T-cell (primary cell): ENCODE measurements at places on chromosomes 3 and 15. TPM values are rescaled to one million over a fixed set of nuclear protein-coding genes. Genes with fewer than 3 reads are reported as not detected.

GRCh38 chr3:71600646-71601288 is 17.2 kb upstream of the FOXP1 start:
- no peak overlapping the region for H3K4me3 ChIP-seq
- no peaks in the 10 kb centered on the region for H3K36me3 ChIP-seq
- no peak for DNase-seq

GRCh38 chr3:43637702-43638101 is 15.9 kb upstream of the ANO10 start:
- H3K36me3 ChIP-seq: no peaks in the 10 kb centered on the region
- H3K4me3 ChIP-seq: no peak overlapping the region
- peaks cover 3% of the 10 kb centered on the region for H3K4me1 ChIP-seq
- H3K27ac ChIP-seq: no peak overlapping the region
- DNase-seq: no peak
- peaks cover 5% of the 10 kb centered on the region for H3K27me3 ChIP-seq

GRCh38 chr3:160130950-160131349 is 94.3 kb upstream of the C3orf80 start:
- H3K4me1 ChIP-seq: no peaks in the 10 kb centered on the region
- H3K27ac ChIP-seq: no peak overlapping the region
- no peak overlapping the region for H3K4me3 ChIP-seq
- H3K36me3 ChIP-seq: no peaks in the 10 kb centered on the region
- no peaks in the 10 kb centered on the region for H3K27me3 ChIP-seq

The CHRD gene
- total RNA-seq: 0.28 TPM

The SLC25A20 gene
- total RNA-seq: 17.3 TPM

The SLC2A2 gene
- not detected for total RNA-seq

DNA sequence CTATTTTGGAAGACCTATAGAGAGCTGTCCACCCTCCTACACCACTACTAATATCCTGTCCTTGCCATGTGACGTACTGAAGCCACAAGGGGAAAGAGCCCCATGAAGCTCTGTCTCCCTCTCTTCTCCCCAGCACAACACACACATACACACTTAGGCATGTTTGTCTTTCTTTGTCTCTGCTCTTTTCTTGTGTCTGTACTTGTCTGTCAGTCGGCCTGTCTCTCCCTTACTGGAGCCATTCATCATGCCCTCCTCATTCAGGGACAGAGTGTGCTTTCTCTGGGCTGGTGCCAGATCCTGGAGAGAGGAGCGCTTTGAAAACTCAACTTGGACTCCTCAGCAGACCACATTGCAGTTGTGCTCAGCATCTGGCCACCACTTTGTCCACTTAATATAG is 47.6 kb downstream of the PSMD6 start:
- no peak overlapping the region for H3K4me3 ChIP-seq
- no peak overlapping the region for H3K27ac ChIP-seq

- DNase-seq: no peak
- H3K4me1 ChIP-seq: no peaks in the 10 kb centered on the region
- no peak overlapping the region for H3K4me3 ChIP-seq
- no peaks in the 10 kb centered on the region for H3K36me3 ChIP-seq
- no peaks in the 10 kb centered on the region for H3K27me3 ChIP-seq
- no peak overlapping the region for H3K27ac ChIP-seq
Observed at GRCh38 chr3:143506190-143506589, 342.1 kb downstream of the SLC9A9 start.

The FBXW12 gene
- not detected for total RNA-seq

- H3K4me1 ChIP-seq: peaks cover 8% of the 10 kb centered on the region
- DNase-seq: no peak
- no peak overlapping the region for H3K4me3 ChIP-seq
- H3K27me3 ChIP-seq: no peaks in the 10 kb centered on the region
Observed at GRCh38 chr3:69105320-69105719, 17.1 kb downstream of the LMOD3 start.

DNA sequence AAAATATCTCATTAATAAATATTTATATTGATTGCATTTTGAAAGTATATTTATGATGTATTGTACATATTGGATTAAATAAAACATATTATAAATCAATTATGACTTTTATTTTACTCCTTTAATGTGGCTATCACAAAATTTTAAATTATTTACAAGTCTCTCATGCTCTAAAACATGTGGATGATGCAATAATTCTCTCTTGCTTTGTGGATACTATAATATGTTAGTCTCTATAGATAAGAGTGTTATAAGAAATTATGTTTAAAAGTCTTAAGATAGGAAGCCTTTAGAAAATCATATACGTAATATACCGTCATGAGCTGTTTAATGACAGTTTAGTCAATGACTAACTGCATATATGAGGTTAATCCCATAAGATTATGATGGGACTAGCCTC is 547.4 kb upstream of the ALCAM start:
- no peaks in the 10 kb centered on the region for H3K27me3 ChIP-seq
- DNase-seq: no peak
- H3K4me3 ChIP-seq: no peak overlapping the region
- H3K4me1 ChIP-seq: no peaks in the 10 kb centered on the region

- no peak overlapping the region for H3K27ac ChIP-seq
- no peaks in the 10 kb centered on the region for H3K36me3 ChIP-seq
- no peak overlapping the region for H3K4me3 ChIP-seq
- H3K27me3 ChIP-seq: no peaks in the 10 kb centered on the region
Observed at GRCh38 chr15:73888224-73889041, 15.1 kb downstream of the TBC1D21 start.
